ENCODE measurements at places on chromosomes 7 and 10.
A peak's percentile ranks its signal among the peaks of the same experiment; 100 is the strongest.

DNA sequence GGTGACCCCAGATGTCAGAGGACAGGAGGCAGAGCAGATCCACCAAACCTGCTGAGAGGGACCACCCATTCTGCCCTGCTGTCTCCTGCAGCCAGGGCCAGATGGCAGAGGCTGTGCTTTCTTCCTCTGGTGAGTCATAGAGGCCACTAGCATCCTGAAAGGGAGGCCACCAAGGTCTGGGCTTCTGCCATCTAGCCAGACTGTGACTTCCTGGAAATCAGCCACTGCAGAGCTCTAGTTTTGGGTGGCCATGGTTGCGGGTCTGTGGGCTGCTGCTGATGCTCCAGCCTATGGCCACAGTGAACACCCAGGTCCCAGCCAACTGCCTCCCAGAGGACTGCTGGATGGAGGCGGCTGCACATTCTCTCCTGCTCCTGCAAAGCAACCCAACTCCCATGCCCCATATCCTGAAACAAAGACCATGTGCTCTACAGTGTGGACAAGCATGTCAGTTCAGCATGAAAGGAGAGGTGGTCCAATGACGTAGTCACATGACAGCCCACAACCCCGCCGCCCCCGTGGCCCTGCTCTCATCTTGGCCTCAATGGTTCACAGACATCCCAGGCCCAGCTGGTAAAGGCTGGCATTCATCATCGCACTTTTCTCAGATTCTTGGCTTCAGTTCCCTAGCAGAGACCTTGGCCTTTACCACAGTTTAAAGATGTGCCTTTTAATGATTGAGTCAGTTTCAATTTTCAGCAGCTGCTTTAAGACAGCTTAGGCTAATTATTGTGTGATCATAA, 73.9 kb upstream of the CXCL12 start:
- no peak for DNase-seq

- no peak for DNase-seq
Observed at GRCh38 chr7:28748933-28749584, 209.1 kb downstream of the TRIL start.

GRCh38 chr7:77406421-77406820, 9.7 kb downstream of the GSAP start:
- no peak for DNase-seq

DNA sequence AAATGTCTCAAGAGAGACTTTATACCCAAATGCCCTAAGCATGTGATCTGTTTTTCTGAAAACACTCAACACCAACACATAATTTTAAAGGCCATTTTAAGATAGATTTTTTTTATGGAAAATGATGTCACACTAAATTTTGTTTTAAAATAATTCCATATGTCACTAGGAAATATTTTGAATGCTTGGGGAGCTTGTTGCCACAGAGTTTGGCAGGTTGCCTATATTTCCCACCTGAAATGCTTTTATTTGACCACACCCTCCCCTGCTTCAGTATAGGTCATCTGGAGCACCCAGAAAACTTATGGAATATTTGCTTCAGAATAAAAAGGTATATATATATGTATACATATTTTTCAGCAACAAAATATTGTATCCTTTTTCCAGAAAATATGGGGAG, 180.0 kb upstream of the ANK3 start:
- DNase-seq, result no peak

GRCh38 chr10:114408112-114408967, 4.0 kb upstream of the AFAP1L2 start:
- no peak for DNase-seq

DNA sequence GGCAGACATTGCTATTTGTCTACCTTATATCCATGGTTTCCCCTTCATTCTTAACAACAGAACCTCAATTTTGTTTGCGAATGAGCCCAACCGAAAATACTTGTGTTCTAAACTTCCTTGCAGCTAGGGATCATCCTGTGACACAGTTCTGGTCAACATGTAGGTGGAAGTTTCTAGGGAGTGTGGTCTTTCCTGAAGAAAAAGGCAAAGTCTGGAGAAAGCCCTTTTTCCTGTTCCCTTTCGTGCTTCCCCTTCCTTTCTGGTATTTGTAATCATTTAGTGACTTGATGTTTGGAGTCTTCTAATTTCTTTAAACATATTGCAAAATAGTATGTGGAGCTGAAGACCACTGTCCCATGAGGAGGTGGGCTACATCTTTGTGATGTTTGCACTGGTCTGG, 2.9 kb upstream of the IFRD1 start:
- DNase-seq, result no peak

DNA sequence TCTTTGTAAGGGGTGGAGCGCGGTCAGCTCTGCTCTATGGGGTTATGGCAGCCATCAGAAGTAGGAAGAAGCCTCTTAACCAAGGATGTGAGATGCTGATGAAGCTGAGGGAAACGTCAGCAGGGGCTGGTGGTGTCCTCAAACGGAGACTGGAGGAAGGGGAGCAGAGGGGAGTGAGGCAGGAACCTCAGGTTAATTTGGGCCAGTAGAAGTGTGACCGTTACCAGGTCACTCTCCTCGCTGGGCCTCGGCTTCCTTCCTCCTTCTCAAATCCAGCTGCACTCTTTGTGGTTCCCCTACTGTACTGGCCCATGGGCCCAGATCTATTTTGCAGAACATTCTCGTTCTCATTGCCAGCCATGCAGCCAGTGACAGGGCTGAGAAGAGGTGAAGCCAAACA, 169.5 kb downstream of the TMEM178B start:
- DNase-seq, result no peak

DNA sequence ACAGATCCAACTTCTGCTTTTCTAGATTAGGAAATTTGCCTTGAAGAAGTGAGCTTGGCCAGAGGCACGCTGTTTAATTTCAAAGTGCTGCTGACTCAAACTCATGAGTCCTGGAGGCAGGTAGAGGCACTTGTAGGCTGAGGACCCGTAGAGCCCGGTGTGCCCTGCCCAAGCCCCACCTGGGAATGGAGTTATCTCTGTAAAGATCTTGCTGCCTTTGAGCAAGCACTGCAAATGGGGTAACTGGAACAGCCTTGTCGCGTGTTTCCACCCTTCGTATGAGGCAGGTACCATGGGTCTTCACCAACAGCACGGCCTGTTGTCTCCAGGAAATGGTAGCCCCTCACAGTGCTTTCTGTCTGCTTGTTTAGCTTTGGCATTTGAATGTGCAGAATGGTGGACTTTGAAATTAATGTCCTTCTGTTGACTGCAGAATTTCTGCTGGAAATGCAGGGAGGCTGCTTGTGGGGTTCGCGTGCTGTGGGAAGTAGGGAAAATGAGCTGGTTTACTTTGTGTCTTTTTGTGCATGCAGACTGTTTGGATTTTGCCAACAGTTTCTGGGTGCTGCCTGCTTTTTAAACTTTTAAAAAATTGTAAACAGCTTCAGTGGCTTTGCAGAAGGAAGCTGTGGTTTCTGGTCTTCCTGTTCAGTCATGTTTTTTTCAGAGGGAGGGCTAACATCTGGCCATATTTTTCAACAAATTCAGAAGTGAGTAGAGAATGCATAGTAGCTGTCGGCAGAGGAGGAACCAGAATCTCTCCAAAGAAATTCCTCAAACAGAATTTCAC, 27.2 kb downstream of the CCM2 start:
- no peak for DNase-seq

- DNase-seq, result no peak
Observed at GRCh38 chr7:17144322-17144721, 154.1 kb upstream of the AHR start.

- no peak for DNase-seq
Observed at GRCh38 chr10:28806951-28807759, 129.8 kb downstream of the BAMBI start.

DNA sequence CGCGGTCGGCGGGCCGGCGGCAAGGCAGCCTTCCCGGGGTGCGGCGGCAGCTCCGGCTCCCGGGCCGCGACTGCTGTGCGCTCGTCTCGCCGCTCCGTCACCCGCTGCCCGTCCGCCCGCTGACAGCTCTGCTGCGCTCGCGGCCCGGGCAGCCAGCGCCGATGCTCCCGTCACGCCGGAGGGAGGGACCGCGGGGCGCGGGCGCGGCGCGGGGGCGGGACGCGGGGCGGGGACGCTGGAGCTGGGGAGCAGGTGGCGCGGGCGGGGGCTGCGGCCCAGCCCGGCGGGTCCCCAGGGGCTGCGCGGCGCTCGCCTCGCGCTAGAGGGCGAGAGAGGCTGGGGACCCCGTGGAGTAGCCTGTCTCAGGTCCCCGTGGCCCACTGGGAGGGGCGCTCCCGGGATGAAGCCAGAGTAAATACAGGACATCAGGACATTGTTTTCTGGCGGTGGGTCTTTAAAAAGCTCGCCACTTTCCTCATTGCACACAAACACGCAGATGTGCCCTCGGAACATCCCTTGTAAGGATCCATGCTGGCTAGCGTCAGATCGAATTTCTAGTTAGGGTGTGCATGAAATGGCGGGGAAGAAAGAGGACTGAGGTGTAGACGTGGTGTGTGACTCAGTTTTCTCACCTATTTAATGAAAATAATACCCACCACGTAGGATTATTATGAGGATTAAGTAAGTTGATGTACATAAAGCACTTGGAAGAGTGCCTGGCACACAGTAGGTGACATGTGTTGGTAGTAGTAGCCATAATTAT, at the start of gene ELAPOR2:
Gene ELAPOR2, minus strand, starts transcription at position 130 of the 763 bp plus-strand sequence. CDS start 141 bp downstream, outside the sequence.
- DNase-seq, result peak; percentile 87

- no peak for DNase-seq
Observed at GRCh38 chr10:94180576-94180975, 182.2 kb downstream of the NOC3L start.

DNA sequence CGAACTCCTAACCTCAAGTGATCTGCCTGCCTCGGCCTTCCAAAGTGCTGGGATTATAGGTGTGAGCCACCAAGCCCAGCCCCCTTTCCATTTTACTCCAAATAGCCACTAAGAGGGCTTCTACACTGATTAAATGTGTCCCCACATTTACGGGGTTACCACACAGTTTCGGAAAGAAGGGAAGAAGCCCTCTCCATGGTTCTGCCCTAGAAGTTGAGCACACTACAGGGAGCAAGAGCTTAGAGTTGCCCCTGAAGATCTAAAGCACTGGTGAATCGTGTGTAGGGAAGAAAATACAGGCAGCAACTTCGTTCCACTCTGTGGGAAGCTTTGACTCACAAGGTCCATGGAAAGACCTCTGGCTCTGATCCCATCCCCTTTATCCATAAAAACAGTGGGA, 133.0 kb upstream of the PRKCQ start:
- no peak for DNase-seq
